Fibroblast of skin of left quadriceps (primary cell): ENCODE measurements at places on chromosomes 7 and 10.

- DNase-seq: no peak
Measured at GRCh38 chr10:120945801-120946302, 94.7 kb downstream of the WDR11 start.

DNA sequence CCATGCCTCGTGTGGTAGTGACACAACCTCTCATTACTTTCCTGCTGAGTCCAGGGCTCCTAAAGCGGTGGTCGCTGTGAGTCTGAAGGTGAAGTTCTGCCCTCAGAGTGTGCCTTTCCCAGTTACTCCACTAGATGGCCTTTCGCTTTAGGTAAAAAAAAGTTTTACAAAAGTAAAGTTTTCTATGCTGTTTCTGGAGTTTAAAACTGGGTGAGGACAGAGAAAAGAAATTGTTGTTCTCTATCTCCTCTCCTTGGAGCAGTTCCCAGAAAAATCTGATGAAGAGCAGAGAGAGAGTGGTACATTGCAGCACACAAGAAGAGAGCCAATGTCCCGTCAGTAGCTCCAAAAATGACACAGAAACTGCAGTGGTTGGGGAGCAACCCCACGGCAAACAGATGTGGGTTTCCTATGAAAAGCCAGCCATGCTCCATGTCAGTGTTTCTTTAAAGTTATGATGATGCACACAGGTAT is 257.1 kb downstream of the GLI3 start:
- peak; percentile 70 for DNase-seq

DNA sequence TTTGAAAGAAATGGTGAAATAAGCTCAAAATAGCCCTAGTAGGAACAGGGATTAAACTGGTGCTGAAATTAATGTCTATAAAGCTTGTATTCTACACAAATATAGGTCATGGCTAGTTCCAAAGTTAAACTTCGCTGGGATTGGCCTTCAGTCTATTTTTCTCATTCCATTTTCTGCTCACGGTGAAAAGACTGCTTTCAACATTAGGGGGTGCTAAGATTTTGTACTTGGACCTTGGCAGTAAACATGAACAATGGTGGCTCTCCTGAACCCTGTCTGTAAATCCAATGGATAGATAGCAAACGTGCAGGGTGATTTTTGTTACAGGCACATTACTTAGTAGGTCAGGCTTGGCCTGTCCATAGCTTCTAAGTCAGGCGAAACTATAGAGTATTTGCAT is 36.0 kb upstream of the RSU1 start:
- DNase-seq: no peak

DNA sequence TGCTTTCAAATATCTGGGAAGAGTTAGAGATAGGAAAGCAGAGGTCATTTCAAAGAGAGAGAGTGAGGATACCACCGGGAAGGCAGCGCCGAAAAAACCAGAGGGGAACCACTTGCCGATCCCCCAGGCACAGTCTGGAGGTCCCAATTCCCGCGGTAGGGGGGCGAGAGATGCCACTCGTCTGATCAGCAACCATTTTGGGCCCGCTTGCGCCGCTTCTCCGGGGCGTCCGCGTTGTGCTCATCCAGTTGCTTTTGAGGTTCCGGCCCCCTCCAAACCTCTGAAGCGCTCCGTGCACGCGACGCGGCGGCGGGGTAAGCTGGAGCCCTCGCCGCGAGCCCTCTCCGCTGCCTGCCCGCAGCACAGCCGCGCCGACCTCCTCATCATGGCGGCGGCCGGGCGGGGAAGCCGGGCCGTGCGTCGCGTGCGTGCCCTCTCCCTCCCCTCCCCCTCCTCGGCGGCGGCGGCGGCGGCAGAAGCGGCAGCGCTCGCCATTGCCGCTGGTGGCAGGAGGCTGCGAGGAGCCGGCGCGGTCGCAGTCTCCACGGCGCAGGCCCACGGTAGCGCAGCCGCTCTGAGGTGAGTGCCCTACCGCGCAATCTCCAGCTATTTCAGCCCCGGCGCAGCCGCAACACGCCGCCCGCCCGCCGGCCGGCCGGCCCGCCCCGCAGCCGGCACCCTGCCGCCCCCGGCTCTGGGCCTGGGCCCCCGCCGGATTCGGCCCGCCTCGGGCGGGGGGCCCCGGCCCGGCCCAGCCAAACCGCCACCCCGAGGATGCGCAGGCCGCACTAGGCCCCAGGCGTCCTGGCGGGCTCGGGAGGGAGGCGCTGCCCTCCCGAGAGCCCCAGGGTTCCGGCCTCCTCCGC is at the start of gene NRF1:
Gene NRF1, plus strand, starts transcription at position 475 of the 866 bp plus-strand sequence. CDS start 45,632 bp downstream, outside the sequence.
- DNase-seq: peak; percentile 82

- peak; percentile 92 for DNase-seq
Measured at GRCh38 chr10:110859973-110860376, 11.8 kb upstream of the PDCD4 start.

DNA sequence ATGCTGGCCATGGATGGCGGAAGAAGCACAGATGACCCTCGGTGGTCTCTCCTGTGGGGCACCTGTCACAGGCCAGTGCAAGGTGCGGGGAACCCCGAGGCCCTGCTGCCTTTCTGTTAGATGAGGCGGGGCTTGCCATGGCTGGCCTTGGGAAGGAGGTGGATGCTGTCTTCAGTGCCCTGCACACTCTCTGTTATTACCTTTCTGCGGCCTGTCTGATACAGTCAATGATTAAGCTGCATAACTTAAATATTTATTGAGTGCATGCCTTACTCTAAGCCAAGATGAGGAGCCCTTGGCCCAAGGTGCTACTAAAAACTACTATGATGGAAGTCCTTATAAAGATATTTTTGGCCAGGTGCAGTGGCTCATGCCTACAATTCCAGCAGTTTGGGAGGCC is 36.7 kb upstream of the MNX1 start:
- DNase-seq: no peak

GRCh38 chr7:1275451-1276381 is 43.0 kb downstream of the UNCX start:
- DNase-seq: no peak

DNA sequence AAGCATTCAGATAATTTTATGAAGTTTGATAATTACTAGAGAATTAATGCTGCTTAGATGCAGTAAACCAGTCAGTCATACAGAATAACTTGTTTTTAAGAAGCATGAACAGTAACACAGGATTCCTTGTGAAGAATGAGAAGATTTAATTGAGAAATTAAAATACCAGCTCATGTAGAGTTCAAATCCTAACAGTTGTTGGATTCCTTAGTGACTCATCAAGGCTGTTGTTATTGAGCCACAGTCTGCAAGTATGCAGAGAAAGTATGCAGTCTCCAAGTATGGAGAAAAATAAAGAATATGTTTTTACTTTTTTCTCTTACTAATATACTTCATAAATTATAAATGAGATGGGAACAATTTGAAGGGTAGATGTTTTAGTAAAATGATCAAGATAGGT is 30.2 kb upstream of the CYP26C1 start:
- DNase-seq: peak; percentile 65

GRCh38 chr10:5522913-5523560 is 1.7 kb upstream of the CALML3 start:
- no peak for DNase-seq

DNA sequence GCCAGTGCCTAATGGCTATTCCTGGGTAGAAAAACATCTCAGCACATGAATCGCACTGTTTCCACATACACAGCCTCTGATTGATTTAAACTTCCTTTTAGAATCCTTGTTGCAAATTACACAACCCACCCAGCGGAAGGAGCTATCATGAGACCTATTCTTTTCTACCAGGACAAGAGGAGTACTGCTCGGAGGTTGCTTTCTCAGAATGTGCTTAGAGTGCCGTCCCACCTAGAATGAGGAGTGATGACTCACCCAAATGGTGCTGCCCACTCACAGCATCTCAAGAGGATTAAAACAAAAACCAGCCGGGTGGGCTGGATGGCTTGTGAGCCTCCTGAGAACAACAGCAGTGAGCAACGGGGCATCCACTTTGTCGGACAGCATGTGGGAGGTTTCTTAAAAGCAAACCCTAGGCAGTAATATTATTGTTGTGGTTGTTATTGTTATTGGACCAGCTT is 128.9 kb downstream of the DGKI start:
- no peak for DNase-seq

DNA sequence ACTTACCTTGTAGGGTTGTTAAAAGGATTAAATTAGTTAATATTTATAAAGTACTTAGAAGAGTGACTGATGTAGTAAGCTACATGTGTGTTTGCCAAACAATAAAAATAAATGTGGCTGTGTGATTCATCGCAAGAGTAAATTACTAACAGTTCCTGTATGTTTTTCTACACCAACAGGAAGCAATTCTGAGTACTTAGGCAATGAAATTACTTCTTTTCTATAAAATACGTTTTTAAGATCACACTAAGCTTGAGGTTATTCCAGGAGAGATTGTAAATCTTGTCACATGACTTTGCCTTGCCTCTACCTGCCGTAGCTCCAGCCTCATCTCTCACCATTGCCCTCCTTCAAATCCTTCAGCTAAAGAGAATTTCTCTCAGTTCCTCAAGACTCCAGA is 18.1 kb upstream of the GSTK1 start:
- no peak for DNase-seq

DNA sequence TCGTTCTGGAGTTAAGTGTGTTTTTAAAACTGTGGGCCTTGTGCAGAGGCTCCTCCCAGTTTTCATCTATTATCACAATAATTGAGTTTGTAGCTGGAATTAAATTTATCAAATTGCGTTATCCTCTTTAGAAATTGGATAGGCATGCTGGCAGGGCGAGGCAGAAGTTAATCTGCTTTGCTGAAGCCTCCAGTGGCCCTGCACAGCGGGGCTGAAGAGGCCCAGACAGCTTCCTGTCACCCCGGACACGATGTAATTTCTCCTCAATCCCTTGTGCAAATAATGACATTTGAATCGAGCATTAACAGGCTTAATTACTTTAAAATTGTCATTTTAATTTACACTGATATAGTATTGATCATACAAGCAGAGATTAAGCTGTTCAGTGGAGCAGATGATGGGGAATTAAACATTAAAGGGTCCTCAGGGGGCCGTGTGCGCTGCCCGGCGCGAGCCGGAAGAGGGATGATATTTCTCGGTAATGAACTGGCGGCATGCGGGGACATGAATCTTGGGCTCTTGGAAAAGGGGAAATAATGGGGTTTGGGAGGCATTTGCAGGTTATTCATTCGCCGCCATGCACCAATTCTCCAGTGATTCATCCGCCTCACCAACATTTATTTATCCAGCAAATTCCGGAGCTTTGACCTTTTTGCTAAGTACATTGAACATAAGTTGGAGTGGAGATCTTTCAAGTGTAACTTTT is 118.5 kb downstream of the NKX6-2 start:
- DNase-seq: no peak

GRCh38 chr10:129483430-129484010 is 16.5 kb downstream of the MGMT start:
- DNase-seq: no peak

DNA sequence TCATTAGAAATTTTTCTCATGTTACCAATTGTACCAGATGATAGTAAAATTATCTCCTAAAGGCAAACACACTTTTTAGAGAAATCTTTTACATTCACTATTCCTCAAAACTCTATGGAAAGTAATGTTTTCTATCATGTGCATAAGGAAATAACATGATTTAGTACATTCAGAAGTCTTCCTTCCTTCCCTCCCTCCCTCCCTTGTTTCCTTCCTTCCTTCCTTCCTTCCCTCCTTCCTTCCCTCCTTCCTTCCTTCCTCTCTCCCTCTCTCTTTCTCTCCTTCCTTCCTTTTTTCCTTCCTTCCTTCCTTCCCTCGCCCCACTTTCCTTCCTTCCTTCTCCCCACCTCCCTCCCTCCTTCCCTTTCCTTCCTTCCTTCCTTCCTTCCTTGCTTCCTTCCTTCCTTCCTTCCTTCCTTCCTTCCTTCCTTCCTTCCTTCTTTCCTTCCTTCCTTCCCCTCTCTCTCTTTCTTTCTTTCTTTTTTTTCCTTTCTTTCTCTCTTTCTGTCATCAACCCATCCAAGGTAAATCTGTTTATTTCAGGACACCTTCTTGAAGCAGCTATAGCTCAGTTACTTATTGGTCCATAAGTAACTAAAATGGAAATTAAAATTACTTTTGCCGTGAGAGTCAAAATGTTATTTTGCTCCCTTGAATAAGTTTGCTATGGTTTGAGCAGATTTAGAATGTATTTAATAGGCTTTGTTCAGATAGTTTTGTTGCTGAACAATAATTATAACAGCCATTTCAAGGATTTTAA is 197.9 kb downstream of the PLXDC2 start:
- no peak for DNase-seq

- DNase-seq: no peak
Measured at GRCh38 chr7:117322741-117323304, at the start of gene WNT2. Gene WNT2 (minus strand): TSS chr7:117323058. CDS start chr7:117322989, 69 bp downstream.

- DNase-seq: no peak
Measured at GRCh38 chr7:71706597-71706975, 574.6 kb downstream of the GALNT17 start.

GRCh38 chr10:5595591-5595990 is 70.8 kb downstream of the ASB13 start:
- DNase-seq: no peak

GRCh38 chr7:77320714-77321113 is 95.4 kb downstream of the GSAP start:
- no peak for DNase-seq

DNA sequence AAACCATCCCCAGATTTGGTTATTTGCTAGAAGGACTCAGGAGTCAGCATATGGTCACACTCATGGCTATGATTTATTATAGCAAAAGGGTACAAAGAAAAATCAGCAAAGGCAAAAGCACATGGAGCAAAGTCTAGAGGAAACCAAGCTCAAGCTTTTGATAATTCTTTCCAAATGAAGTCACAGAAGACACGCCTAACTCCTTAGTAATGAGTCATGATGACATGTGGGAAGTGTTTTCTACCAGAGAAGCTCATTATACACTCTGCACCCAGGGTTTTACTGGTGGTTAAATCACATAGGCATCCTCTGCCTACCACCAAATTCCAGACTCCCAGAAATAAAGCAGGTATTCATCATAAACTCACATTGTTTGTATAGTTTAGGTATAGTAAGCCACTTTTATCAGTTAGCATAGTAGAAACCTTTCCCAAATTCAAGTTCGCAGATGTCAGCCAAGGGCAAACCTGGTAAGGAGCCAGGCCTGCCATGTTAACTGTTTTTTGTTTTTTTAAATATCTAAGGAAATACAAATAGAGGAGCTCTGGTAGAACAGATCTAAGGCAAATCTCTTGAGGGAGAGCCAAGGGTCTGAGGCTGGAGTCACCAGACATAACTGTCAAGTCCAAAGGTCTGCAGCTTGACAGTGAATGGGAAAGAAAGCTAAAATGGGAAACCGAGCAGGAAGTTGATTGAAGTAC is 15.4 kb upstream of the HIBADH start:
- peak; percentile 92 for DNase-seq

- no peak for DNase-seq
Measured at GRCh38 chr7:24340727-24341126, 56.7 kb downstream of the NPY start.
